GM10248 (cell line): ENCODE measurements at places on chromosomes 7 and 10.

DNA sequence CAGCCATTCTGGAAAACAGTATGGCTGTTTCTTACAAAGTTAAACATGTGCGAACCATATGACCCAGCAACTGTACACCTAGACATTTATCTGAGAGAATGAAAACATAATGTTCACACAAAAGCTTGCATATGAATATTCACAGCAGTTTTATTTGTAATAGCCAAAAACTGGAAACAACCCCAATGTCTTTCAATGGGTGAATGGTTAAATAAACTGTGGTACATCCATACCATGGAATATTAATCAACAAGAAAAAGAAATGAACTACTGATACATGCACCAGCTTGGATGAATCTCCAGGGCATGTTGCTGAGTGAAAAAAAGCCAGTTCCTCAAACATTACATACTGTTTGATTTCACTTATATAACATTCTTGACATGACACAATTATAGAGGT is 37.3 kb downstream of the LEP start:
- no peak for DNase-seq

GRCh38 chr10:73586583-73586984 is 4.6 kb downstream of the USP54 start:
- no peak for DNase-seq

GRCh38 chr10:24824124-24824523 is 100.4 kb upstream of the ARHGAP21 start:
- DNase-seq = no peak

- no peak for DNase-seq
Measured at GRCh38 chr7:41911792-41912191, 208.9 kb upstream of the INHBA start.

DNA sequence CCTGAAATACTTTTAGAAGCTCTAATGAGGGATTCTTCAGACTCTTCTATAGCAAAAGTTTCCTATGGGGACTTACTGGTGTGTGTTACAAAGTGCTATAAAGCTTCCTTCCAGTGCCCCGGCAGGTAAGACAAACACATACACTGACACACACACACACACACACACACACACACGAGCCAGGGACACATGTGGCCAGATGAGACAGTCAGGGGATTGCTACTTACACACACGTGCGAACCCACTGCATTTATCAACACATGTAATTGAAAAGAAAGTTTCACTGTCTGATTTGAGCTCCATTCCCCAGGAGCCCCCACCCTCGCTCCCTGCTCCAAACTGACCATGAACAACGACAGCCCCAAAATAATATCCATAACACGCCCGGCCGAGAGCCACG is 119.8 kb downstream of the PRPF18 start:
- no peak for DNase-seq

DNA sequence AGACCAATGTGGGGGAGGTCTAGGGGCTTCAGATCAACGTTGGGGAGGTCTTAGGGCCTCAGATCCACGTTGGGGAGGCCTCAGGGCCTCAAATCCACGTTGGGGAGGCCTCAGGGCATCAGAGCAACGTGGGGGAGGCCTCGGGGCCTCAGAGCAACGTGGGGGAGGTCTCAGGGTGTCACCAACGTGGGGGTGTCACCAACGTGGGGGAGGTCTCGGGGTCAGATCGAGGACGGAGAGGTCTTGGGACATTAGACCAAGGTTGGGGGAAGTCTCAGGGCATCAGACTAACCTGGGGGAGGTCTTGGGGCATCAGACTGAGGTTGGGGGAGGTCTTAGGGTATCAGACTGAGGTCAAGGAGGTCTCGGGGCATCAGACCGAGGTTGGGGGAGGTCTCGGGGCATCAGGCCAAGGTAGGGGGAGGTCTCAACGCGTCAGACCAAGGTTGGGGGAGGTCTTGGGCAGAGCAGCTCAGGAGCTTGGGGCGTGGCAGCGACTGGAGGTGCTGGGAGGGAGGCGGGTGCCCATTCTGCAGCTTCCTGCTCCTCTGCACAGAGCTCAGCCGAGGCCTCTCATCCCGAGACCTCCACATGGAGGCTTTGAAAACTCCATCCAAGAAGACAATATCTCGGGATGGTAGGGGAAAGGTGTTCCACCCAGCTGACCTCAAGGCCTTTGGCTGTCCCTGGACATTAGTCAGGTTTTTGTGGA is 159.8 kb downstream of the WDR37 start:
- DNase-seq = no peak

GRCh38 chr7:27936047-27936767 is 196.2 kb downstream of the TAX1BP1 start:
- DNase-seq = no peak
